ENCODE measurements at places on chromosomes 4 and X.

DNA sequence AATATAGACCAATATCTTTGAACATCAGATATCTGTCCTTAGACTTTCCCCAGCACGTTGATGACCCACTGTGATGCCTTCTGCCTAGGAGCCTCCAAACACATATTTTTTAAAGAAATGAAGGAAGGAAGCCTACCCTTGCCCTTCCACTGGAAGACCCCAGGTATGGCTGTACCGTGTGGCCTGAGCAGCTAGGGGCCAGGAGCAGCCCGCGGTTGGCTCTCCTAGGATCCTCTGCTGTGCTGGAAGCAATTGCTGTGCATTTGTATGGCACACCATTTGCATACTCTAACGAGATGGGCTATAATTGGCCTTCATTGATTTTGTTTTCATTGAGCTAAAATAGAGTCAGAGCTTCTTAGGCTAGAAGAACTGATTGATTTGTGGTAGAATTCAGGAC, 128.8 kb downstream of the GPAT3 start:
- no peak for DNase-seq

- DNase-seq = peak; percentile 25
Measured at GRCh38 chr4:123741906-123742305, 345.3 kb downstream of the SPRY1 start.

- no peak for DNase-seq
Measured at GRCh38 chr4:141248486-141248885, 27.8 kb downstream of the ZNF330 start.

- peak; percentile 25 for DNase-seq
Measured at GRCh38 chrX:119753639-119754257, 4.6 kb upstream of the SOWAHD start.

DNA sequence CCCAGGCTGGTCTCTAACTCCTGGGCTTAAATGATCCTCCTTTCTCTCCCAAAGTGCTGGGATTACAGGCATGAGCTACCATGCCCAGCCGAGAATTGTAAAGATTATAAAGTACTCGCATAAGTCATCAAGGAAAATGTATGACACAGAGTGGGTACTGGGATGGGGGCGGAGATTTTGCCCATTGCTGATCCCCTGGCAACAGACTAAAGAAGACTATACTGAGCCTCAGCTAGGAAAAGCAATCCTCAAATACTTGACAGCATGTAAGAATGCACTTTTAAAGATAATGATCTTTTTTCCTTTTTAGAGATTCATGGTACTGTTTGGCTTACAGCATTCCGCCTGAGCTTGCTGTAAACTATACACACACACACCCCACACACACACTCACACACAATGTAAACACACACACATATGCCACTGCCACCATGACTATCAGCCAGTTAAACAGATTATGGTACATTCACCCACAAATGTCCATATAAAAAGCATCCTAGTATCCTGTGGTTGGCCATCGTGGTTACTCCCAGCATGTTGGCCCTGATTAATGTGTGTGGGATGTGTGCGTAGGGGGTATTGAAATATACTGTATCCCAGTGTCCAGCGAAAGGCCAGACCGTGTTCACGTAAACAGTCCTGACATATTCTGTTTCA, 113.0 kb downstream of the AMELX start:
- no peak for DNase-seq

DNA sequence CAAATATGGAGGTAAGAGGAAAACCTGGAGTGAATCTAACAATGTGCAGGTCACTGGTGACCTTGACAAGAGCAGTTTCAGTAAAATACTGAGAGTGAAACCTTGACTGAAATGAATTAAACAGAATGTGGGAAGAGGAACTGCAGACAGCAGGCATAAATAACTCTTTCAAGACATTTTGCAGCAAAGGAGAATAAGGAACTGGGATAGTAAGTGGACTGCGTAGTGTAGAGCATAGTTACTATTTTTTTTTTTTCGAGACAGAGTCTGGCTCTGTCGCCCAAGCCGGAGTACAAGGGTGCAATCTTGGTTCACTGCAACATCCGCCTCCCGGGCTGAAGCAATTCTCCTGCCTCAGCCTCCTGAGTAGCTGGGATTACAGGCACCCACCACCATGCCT, 24.0 kb downstream of the RBMX start:
- DNase-seq = no peak

GRCh38 chr4:11698033-11698432, 269.3 kb upstream of the HS3ST1 start:
- no peak for DNase-seq

DNA sequence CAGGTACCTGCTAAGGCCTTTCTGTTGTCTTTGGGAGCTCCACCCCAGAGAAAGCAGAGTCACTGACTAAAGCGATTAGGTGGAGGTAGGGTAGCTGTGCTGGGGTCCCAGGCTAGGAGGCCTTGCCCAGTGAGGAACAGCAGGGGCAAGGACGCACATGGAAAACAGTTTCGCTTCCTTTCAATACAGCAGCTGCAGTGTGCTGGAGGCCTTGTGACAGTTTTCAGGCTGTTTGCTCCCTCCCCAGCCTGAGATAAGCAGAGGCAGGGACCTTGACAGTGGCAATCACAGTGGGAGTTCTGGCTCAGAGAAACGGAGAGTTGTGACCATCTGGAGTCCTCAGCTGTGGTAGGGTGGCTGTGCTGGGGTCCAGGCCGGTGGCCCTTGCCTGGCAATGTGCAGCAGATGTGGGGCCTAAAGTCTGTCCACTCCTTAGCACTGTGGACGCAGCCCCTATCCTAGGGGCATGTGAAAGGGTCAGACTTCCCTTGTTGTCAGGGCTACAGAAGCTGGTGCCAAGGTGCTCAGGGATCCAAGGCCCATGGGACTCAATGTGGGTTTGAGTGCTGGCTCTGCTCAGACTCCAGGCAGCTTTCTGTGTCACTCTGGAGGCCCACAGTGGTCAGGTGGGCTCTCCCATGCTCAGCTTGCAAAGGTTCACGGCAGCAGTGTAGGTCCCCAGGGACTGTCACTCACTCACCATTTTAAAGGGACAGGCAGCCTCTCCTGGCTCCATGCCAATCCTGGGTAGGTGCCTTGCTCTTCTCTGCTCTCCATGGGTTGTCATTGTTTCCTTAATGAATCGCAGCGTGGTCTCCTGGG, 534.9 kb upstream of the FMR1 start:
- DNase-seq = no peak

DNA sequence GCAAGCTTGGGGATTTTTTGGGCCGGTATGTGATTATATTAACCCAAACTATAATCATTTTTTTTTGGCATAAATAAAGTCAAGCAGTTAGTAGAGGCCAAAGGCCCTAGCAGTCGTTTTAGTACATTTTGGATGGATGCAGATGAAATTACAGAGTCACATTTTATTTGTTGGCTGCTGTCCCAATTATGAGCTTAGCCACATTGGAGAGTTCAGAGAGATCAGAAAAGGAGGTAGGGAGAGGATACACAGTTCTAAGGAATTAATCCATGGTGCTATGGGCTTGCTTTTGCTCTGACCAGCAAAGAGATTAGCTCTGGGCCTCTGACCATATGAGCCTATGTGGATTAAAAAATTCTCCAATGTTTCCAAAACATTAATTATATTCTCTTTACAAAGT, 395.1 kb downstream of the RAPGEF2 start:
- no peak for DNase-seq

All from fibroblast of skin of right quadriceps (primary cell).